AG04450 (cell line): ENCODE measurements at places on chromosomes 4 and X.

DNA sequence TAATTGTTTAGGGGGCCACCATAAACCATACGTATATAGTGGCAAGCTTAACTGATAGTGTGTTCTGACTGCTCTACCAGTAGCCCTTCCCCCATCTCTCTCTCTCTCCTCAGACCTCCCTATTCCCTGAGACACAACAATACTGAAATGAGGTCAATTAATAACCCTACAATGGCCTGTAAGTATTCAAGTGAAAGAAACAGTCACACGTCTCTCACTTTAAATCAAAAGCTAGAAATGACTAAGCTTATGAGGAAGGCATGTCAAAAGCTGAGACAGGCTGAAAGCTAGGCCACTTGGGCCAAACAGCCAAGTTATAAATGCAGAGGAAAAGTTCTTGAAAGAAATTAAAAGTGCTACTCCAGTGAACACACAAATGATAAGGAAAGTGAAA lies 78.0 kb downstream of the PRDM5 start:
- DNase-seq = no peak

DNA sequence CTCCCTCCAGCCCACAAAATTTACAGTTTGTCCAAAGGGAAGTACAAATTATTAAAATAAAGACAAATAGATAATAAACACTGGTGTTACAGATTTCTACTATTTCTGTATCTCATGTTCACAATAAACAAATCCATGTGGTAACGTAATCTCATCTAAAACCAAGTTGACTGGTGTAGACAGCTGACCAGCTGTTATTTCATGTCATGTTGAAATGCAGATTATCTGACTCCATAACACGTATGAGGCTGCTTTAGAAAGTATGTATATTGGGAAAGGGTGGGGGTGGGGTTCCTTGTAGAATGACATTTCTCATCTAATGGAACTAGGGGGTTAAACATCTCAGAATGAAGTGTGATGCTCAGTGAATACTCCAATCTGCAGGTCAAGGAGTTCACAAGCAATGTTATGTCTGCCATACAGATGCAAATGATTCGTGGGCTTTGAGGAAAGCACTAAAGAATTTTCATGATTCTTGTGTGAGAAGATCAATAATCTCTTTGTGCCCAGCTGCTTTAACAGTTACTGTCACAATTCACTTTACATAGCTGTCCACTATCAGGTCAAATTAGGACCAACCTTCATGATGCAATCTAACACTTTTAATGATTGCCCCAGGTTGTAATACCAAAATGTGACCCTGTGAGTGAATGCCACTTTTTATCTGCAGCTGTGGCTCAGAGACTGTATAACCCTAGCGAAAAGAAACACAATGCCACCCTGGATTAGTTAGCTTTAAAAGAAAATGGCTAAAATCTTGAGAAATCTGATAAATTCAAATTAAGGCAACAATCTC lies 114.0 kb downstream of the ENOX2 start:
- DNase-seq = no peak

DNA sequence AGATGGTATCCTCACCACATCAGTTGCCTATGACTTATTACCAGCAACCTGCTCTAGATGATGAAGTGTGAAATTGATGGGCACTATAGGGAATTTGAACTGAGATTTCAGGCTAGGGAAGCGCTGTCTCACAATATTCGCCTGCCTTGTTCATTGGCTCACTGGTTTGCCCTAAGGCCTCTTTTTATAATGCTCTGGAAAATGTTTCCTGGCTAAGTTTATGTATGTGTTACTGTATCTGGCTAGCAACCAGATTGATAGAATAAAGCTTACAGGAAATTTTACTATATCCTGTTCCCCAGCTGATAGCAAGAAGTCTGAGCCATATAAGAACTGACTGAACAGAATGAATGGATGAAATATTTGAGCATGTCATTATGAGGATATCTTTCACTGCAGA lies 71.6 kb downstream of the GSTCD start:
- DNase-seq = no peak

DNA sequence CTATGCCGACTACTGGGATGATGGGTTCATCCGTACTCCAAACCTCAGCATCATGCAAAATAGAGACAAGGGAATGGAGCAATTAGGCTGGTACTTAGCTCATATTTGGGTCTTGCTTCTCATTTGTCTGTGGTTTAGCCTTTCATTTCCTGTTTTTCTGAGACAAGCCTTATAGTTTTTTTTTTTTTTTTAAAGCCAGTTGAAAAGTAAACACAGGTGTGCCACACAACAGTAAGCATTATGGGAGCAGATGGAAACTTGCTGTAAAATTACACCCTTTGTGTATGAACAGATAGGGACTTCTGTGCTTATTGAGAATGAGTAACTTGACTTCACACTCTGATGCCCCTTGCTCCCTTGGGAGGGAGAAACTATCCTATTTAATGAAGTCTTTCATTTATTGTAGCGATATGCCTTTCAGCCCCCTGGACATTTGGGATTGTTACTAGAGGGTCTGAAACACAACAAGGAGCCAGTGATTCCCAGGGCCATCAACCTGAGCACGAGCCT lies 13.7 kb downstream of the RASSF6 start:
- no peak for DNase-seq

DNA sequence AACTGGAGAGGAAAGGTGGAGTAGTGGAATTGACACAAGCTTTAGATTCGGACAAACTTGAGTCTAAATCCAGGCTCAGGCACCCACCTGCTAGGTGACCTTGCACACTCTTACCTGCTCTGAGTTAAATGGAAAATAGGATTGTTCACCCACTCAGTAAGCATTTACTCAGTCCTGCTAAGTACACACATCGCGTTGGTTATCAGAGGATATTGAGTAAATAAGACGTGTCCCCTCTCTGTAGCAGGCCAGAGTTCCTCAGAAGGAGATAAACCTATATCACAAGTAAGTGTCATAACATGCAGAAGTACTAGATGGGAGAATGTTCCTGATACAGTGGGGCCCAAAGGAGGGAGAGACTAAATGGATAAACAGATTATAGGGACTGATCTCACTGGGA lies 117.7 kb downstream of the SMIM20 start:
- no peak for DNase-seq
